ENCODE measurements at places on chromosomes 1 and 21. TPM values are rescaled to one million over a fixed set of nuclear protein-coding genes. Genes with fewer than 3 reads are reported as not detected.

The TFF3 gene
- total RNA-seq = 31.5 TPM

The SIK1 gene
- total RNA-seq = 17.0 TPM

The COL9A2 gene
- 19.8 TPM for total RNA-seq

The BRINP3 gene
- total RNA-seq = 8.1 TPM

The GJC2 gene
- 1.3 TPM for total RNA-seq

The ANKRD35 gene
- 0.56 TPM for total RNA-seq

The PDE4B gene
- 2.8 TPM for total RNA-seq
